Breast epithelium (tissue), 4 donors: ENCODE measurements at places on chromosomes 3 and 15.

- no peak for DNase-seq
These were observed 90.2 kb downstream of the LINGO1 start for GRCh38 chr15:77542491-77543001.

DNA sequence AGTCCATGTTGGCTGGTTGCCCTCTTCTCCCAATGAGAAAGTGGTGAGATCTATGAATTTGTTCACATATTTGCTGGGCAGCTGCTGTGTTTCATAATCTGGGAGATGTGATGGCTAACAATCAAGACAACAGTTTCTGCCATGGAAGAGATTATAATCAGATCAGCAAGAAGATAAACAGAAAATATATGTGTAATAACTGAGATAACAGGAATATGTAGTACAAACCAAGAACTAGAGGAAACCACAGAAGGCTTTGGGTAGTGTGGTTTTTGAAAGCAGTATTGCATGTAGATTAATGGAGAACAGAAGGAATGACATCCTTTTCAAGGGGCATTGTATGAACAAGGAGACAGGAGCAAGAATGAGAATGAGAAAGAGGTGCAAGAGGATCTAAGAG lies 12.2 kb upstream of the CSTA start:
- DNase-seq = no peak

GRCh38 chr3:150391161-150391560 lies 16.9 kb upstream of the TSC22D2 start:
- no peak for DNase-seq

- DNase-seq = no peak
These were observed 9.9 kb downstream of the ARL6IP5 start for GRCh38 chr3:69094467-69095205.

DNA sequence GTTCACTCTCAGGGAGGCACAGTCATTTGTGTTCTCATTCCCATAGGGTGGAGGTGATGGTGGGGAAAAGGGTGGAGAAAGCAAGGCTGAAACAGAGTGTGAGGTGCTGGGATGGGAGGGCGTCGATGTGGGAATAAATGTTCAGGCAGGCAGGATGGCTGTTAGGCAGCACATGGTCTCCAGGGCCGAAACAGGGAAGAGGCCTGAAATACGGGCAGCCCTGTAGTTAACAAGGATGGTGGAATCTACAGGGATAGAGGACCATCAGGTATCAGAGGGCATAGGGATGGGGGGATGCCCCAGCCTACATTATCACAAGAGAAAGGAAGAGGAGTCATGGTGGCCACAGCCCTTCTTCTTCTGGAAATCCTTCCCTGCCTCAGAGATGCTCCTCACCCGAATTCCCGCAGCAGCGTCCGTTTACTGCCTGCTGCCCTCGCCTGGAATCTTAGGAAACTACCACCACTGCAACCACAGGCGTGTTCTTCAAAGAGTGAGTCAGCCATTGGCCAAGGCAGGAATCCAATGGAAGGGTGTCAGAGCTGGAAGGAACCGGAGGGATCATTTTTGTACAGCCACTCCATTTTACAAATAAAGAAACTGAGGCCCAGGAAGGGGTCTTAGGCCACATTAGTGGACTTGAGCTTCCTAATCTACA lies 49.7 kb upstream of the POMGNT2 start:
- peak; percentile 27 for DNase-seq

GRCh38 chr3:167843886-167844285 lies 108.4 kb downstream of the SERPINI1 start:
- no peak for DNase-seq

DNA sequence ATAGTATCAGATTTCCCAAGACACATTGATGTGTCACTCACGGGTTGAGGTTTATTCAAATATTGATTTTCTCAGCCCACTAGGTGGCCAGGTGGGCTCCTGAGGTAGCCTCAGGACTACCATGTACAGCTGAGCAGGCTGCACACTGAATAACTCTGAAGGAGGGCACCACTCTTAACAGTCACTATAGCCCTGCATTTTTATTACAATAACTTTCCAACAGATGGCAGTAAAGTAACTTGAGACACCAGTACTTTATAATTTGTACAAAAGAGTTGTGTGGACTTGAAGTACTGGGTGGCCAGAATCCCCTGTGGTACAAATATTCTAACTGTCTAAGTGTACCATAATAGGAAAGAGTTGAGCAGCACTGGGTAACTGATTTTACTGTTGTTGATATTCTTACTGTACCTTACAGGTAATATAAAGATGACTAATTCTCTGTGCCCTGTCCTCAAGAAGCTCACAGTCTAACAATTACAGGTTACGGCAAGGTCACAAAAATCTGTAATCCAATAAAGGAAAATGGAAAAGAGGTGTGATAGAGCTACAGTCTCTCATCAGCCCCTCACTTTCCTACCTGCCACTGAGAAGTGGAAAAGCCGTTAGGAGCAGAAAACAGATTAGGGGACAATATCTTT lies 76.0 kb downstream of the ETFA start:
- DNase-seq = no peak

DNA sequence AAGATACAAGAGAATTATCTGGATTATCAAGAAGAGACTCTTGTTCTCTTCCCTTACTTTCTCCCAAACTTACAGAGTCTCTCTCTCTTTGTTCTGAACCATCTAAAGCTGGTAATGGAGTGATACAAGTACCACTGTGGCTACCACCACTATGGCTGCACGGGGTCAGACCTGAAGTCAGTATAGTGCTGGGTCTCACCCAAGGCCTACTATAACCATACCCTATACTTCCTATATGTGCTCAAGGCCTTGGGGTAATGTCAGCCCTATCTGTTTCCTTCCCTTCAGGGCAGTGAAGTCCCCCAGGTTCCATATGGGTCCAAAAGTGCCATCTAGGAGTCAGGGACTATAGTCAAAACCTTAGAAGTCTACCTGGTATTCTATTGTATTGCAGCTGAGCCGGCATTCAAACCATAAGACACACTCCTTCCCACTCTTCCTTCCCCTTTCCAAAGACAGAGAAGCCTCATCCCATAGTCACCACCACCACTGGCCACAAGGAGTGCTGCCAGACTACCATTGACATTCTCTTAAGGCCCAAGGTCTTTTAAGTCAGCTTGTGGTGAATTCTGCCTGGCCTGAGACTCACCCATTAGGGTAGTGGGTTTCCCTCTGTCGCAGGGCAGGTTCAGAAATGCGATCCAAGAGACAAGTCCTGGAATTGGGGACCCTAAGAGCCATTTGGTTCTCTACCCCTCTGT lies 615.0 kb upstream of the NECTIN3 start:
- DNase-seq = no peak

GRCh38 chr3:51500632-51501131 lies 867 bp upstream of the DCAF1 start:
- no peak for DNase-seq

DNA sequence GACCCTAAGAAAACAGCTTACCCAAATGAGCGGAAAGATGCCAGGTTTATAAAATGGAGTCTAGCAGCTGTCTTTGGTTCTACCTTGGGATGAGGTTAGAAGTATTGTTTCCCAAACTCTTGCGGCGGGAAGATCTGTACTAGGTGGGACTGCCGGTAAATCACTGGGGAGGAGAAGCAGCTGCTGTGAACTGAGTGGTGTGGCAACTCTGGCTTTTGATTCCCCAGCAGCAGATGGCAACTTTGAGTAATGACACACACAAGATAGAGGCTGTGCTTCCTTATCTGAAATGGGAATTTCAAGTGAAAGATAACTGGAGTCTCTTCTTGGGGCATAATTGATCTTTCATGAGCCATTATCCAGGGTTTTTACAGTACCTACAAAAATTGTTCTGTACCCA lies 184.9 kb downstream of the ATG7 start:
- no peak for DNase-seq

- no peak for DNase-seq
These were observed 131.4 kb downstream of the THRB start for GRCh38 chr3:24363242-24363641.

GRCh38 chr15:90891346-90891949 lies 7.1 kb downstream of the FES start:
- DNase-seq = no peak

- no peak for DNase-seq
These were observed 111.4 kb downstream of the DLG1 start for GRCh38 chr3:197186887-197187588.

DNA sequence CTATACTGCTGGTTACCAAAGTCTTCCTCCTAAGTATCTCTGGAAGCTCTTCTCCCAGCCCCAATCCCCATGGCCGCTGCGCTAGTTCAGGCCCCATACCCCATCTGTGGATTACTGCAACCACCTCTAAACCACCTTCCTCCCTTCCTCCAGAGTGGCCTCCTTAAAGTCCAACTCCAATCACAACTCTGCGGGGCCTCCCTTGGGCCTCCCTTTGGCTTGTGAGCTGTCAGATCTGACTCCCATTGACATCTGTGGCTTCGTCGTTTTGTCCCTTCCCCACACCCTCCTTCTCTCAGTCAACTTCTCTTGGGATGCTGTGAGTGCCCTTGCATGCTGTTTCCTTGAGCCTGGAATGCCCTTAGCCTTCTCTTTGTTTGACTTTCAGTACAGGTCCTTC lies 9.3 kb upstream of the HRH1 start:
- DNase-seq = no peak
